ENCODE measurements at places on chromosomes 7 and 10.
A peak's percentile ranks its signal among the peaks of the same experiment; 100 is the strongest.

DNA sequence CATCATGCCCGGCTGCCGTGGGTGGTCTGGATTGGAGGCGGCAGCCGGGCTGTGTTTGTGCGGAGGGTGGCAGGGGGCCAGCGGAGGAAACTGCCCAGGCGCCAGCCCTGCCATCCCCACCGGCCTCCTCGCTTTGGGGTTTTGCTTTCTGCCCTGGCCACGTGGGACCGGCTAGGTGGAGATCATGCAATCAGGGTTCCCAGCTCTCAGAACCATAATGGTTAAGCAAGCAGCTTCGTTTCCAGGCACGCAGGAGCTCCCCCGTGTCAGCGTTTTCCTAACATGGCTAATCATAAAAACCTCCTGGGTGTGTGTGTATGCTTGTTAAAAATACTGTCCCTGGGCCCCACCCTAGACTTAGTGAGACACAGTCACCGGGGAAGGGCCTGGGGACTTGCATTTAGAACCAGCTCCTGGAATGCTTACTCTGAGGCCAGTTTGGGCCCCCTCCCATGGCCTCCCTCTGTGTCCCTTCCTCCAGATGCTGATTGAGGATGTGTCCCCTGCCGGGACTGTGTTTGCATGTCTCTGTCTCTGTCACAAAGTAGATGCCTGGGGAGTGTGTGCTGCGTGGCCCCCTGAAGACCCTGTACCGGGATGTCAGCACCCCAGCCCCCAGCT is 119.3 kb downstream of the CUX1 start:
- DNase-seq = no peak

- DNase-seq = no peak
Measured at GRCh38 chr7:108529341-108529740, 3.4 kb upstream of the PNPLA8 start.

- no peak for DNase-seq
Measured at GRCh38 chr7:41529831-41530230, 173.1 kb downstream of the INHBA start.

GRCh38 chr10:131886237-131886636 is 14.6 kb upstream of the PPP2R2D start:
- no peak for DNase-seq

- DNase-seq = no peak
Measured at GRCh38 chr10:34859170-34859569, 44.1 kb upstream of the PARD3 start.

GRCh38 chr7:21113609-21114415 is 314.1 kb upstream of the SP4 start:
- DNase-seq = no peak

- DNase-seq = no peak
Measured at GRCh38 chr7:93943816-93944540, 22.4 kb downstream of the GNG11 start.

DNA sequence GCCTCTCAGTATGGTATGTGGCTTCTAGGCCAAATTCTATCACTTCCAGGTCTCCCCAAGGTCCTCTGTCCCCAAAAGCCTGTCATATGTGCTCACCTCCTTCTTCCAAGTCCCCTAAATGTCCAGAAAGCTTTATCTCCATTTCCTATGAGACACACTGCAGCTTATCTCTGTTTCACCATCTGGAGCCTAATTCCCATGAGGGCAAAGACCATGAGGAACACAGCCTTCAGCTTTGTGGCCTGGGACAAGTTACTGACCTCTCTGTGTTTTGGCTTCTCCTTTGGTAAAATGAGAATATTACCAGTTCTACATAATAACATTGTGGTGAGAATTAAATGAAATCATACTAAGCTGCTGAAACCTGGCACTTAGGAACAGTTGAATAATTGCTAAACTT is 19.2 kb downstream of the ST8SIA6 start:
- no peak for DNase-seq

DNA sequence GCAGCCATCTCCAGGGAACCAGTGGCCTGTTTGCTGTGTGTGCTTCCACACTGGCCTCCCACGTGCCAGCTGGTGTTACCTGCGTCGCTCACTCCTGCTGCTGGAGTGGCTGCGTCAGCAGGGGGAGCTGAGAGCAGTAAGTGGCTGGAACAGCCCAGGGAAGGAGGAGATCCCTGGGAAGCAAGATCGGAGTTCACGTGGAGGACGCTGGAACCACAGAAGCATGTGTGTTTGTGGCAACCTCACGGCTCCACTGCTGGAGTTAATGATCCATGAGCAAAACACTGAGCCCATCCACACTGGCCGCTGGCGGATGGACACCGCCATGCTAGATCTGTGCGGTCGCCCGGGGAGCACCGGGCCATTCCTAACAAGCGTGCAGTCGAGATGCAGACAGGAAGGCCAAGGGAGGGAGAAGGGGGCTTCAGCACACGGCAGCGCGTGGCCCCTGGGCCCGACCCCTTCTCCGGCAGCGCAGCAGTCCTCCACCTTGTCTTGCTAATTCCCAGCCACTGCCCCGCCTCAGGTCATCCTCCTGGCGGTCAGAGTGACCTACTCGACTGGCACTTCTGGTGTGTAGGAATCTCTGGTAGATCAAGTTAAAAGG is 68.5 kb upstream of the EEPD1 start:
- no peak for DNase-seq

DNA sequence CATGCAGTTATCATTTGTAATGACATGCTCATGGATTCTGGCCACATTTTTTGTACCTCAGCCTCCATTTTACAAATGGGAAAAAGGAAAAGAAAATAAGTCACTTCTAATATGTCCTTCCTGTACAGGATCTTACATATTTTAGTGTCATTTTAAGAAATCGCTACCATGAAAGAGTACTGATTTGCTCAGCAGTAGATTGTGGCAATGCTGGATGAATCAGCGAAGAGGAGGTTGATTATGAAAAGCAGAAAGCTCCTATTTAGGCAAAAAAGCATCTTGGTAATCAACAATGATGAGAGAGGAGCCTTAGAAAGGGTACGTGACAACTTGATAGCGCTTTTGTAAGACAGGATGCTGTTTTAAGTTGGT is 522.9 kb downstream of the PARD3 start:
- DNase-seq = no peak

GRCh38 chr7:152340161-152340560 is 95.6 kb downstream of the KMT2C start:
- peak; percentile 61 for DNase-seq

DNA sequence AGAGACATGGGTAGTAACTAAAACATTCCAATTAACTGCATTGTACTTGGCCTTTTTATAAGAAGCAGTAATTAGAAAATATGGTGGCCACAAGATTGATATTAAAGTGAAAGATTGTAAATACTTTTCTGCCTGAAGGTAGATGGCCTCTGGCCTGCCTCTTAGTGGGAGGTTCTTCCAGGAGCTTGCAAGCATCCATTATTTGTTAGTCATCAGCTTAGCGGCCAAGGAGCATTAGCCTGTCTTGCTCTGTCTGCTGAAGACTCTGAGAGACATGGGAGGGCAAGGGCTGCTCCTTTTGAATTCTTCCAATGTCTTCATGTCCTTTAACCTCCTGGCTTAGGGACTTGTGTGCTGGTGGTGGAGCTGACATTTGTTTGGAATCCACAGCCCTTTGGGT is 80.4 kb downstream of the TCF7L2 start:
- DNase-seq = no peak

DNA sequence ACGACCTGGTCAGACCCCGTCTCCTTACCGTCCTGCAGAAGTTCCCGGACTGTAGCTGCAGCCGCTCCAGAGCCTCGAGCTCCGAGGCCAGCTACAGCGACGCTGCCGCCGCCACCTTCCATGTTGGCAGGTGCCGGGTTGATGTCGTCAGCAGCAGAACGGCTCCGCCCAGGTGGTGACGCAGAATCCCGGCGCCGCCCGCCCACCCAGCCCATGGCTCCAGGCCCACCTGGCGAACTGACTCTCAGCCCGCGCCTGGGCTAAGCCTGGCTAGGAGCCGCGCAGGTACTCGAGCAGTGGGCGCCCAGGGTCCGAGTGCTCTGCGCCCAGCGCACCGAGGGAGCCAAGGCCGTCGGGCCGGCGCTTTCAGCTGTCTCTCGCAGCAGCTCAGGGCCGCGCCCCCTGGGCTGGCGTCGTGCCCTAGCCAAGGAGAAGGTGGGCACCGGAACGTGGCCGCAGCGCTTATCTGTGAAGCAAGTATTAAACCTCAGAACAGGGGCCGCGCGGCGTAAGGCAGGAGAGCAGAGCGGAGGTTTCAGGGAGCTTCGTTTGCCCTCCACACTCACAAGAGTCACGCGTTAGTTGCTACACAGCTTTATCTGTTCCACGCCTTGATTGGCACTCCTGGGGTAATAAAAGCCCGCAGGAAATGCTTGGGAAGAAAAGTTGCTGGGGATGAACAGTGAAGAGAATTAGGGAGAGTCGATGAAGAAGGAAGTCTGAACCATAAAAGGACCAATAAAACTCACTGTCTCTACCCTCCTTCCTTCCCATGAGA is at the start of the genes COG5 and DUS4L:
TSS of gene COG5 (minus strand) at position 146 of the 778 bp plus-strand sequence. CDS start at position 122, 24 bp downstream.
TSS of gene DUS4L (plus strand) at position 197 of the 778 bp plus-strand sequence. CDS start 3,100 bp downstream, outside the sequence.
- DNase-seq = peak; percentile 85

- DNase-seq = peak; percentile 33
Measured at GRCh38 chr10:7407368-7408290, 3.2 kb downstream of the SFMBT2 start.

DNA sequence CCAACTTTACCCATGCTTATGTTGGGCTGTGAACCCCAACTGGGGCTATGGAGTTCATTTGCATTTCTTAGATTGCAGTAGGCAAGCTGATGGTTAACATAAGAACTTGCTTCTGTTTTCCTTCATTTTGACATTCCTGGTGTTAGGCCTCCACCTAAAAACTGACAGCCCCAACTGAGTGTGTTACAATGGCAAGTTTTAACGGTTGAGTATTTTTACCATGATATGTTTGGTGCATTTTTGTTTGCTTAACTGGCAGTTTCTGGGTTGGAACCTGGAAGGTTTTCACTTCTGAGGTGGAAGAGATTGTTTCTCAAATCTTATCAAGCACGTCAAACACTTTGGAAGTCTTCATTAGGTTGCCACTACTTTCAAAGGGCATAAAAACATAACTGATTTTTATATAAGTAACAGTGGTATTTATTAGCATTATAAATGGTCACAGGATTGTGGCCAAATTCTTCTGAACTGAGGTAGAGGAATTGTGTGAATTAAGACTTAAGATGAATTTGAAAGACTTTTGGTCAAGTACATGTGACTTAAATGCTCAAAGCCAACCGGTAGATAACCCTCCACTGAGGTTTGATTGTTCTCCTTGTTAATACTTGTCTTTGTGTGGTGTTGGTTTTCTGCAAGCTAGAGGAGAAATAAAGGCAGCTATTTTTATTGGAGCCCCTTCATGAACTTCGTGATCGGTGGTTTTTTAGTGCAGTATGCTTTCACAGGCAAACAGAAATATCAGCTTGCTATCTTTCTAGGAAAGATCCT is 2.8 kb downstream of the BMI1 start:
- DNase-seq = no peak

GRCh38 chr10:13386021-13386420 is 37.9 kb upstream of the SEPHS1 start:
- DNase-seq = no peak

GRCh38 chr7:154364170-154364569 is 312.0 kb downstream of the DPP6 start:
- DNase-seq = no peak
